ENCODE measurements at places on chromosomes 1 and 21.

GRCh38 chr1:23524163-23524562 lies 6.9 kb downstream of the E2F2 start:
- no peak for DNase-seq

- DNase-seq = no peak
Measured at GRCh38 chr1:234490793-234491479, 12.0 kb upstream of the TARBP1 start.

DNA sequence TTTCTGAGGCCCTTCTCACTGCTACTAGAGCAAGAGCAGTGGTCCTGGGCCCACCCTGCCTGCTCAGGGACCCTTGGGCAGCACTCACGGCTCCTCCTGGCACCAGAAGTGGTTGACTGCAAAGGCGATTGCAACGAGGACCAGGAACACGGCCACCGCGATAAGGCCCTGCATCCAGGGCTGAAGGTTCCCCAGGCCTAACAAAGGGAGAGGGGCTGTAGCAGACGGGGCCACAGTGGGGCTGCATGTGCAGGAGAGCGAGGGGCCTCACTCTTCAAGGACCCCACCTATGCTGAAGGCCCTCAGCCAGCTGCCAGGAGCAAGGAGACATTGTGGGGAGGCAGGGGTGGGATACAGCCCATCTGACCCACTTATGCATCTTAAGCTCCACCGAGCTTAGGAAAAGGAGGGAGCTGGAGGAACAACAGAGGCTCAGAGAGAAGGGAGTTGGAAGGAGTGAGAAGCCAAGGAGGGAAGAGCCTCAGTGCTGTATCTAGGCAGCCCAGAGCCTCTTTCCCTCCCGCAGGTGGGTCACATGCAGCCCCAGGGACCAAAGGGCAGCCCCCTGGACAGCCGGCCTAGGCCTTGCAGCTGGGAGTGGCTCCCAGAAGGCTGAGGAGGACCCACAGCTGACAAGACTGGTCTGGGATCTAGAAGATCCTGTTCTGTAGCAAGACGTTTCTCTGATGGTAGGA lies 2.5 kb downstream of the PDZK1IP1 start:
- no peak for DNase-seq

GRCh38 chr1:230159580-230159979 lies 92.5 kb downstream of the GALNT2 start:
- DNase-seq = no peak

- no peak for DNase-seq
Measured at GRCh38 chr1:42961312-42962091, 2.8 kb upstream of the SLC2A1 start.

Measured in HS-27A (cell line).